Activated naive CD8-positive, alpha-beta T cell treated with anti-CD3 and anti-CD28 coated beads, Interleukin-2, amount 50 U/mL, for 24 hours (primary cell): ENCODE measurements at places on chromosomes 7 and 10.

DNA sequence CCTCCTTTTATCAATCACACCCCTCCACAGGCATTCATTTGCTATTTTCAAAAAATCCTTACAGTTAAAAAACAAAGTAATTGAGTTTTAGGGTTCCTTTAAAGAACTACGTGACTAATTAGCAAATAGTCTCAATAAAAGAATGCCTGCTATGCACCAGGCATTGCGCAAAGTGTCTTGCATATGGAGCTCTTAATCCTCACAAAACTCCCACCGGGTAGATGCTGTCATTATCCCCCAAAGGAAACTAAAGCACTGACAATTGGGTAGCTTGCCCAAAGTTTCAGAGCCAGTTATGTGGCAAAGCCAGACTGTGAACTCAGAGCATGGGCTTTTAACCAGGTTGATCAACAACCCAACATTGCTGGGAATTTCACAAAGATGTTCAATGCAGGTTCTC, 305.7 kb downstream of the ELMO1 start:
- H3K4me1 ChIP-seq = peaks cover under 1% of the 10 kb centered on the region
- H3K27me3 ChIP-seq = no peaks in the 10 kb centered on the region
- H3K36me3 ChIP-seq = peaks cover 73% of the 10 kb centered on the region
- no peak for DNase-seq
- no peak overlapping the region for H3K4me3 ChIP-seq
- H3K27ac ChIP-seq = no peak overlapping the region

GRCh38 chr7:132179080-132179430, 397.2 kb downstream of the PLXNA4 start:
- H3K36me3 ChIP-seq = no peaks in the 10 kb centered on the region
- H3K4me1 ChIP-seq = no peaks in the 10 kb centered on the region
- no peak overlapping the region for H3K4me3 ChIP-seq
- no peak overlapping the region for H3K27ac ChIP-seq
- no peak for DNase-seq
- no peaks in the 10 kb centered on the region for H3K27me3 ChIP-seq

DNA sequence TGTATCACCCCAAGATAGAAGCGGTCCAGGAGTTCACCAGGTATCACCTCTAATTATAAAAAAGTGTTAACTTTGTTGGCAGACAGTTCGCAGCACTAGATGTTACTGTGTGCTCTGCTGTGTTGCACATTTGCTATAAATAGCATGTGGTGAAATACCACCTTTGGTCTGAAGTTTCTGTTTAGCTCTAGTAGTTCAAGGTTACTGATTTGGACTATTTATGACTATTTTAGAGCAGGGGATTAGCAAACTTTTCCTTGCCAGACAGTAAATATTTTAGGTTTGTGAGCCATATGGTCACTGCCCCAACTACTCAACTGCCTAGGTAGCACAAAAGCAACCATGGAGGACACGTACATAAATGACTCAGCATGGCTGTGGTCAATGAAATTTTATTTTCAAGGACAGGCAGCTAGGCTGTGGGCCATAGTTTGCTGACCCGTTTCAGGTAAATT, 16.5 kb downstream of the DENND10 start:
- peaks cover 16% of the 10 kb centered on the region for H3K36me3 ChIP-seq
- H3K4me3 ChIP-seq = no peak overlapping the region

GRCh38 chr7:133054162-133054840, 27.6 kb downstream of the CHCHD3 start:
- H3K4me1 ChIP-seq = peaks cover 33% of the 10 kb centered on the region
- peaks cover 2% of the 10 kb centered on the region for H3K36me3 ChIP-seq
- H3K27ac ChIP-seq = no peak overlapping the region
- no peak for DNase-seq
- no peak overlapping the region for H3K4me3 ChIP-seq
- H3K27me3 ChIP-seq = no peaks in the 10 kb centered on the region

- H3K4me3 ChIP-seq = no peak overlapping the region
- DNase-seq = no peak
- H3K36me3 ChIP-seq = no peaks in the 10 kb centered on the region
- no peak overlapping the region for H3K27ac ChIP-seq
- H3K27me3 ChIP-seq = peaks cover 2% of the 10 kb centered on the region
Measured at GRCh38 chr7:37768611-37769010, 79.8 kb upstream of the NME8 start.

DNA sequence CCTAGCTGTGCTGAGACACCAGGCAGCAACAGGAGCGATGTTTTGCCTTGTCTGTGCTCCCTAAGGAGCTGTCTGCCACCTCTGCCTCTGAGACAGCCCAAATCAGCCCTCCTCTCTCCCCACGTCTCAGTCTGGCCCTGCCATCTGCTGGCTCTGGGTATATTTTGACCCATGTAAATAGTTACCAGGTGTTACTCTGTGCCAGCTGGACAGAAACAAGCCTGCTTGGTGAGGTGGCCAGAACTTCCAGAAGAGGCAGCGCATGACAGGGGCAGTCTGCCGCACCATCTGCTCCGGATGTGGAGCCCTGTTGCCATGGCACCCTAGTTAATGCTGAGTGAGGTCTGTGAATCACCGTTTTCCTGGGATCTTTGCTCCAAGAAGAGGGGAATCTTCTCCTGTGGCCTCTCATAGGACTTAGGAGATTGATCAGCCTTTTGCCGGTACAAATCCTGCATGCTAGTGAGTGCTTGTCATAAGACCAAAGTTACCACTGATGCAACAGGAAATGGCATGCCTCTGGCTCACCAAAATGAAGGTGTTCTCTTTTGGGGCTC, 31.8 kb downstream of the GSTO2 start:
- no peak overlapping the region for H3K4me3 ChIP-seq
- H3K27ac ChIP-seq = peak overlapping the region; percentile 81
- peaks cover 7% of the 10 kb centered on the region for H3K36me3 ChIP-seq
- no peaks in the 10 kb centered on the region for H3K27me3 ChIP-seq

GRCh38 chr10:119395280-119396007, 147.1 kb downstream of the RGS10 start:
- peaks cover 2% of the 10 kb centered on the region for H3K36me3 ChIP-seq
- H3K27me3 ChIP-seq = peaks cover 1% of the 10 kb centered on the region
- H3K4me1 ChIP-seq = peaks cover 26% of the 10 kb centered on the region
- no peak overlapping the region for H3K27ac ChIP-seq

DNA sequence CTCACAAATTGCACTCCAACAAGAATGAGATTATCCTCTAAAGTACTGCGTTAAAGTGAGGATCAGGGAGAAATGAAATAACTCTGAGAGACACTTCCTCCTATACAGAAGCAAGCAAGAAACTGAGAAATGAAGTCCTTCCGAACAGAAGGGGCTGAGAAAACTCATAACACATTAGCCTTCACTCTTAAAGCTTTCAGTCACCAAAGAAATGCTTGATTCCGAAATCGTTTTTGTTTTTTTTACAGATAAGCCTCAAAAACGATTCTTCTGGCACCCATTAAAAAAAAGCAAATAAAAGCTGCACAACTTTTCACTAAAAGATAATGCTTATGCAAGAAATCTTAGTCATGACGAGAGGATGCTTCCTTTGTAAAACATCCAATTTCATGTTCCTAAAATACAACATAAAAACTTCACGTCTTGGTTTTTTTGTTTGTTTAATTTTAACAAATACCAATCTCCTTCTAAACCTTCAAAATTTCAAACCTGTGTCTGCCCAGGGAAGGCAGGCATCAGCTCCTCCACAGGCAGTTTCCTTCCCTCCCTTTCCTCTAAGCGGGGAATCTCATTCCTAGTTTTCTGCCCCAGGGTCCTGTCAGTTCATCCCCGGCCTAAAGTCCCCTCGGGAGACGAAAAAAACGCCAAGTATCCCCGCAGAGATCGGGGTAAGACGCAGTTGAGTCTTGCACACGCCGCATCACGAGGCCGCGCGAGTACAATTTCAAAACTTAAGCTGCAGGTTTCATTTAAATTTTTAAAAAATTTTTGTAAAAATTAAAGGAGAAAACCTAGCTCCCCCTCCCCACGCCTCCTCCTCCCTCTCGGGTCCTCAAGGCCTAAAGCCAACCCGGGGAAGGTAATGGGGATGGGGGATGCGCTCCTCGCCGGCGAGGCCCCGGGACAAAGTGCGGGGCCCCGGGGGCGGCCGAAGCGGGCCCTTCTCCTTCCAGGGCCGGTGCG, 1.1 kb downstream of the BAZ1B start:
- H3K36me3 ChIP-seq = peaks cover 45% of the 10 kb centered on the region
- no peak for DNase-seq
- no peaks in the 10 kb centered on the region for H3K27me3 ChIP-seq
- peaks cover 64% of the 10 kb centered on the region for H3K4me1 ChIP-seq
- H3K27ac ChIP-seq = peak overlapping the region; percentile 88

GRCh38 chr10:99742701-99743100, 10.7 kb downstream of the CUTC start:
- no peak for DNase-seq
- H3K4me3 ChIP-seq = no peak overlapping the region
- H3K36me3 ChIP-seq = peaks cover 87% of the 10 kb centered on the region
- peaks cover 24% of the 10 kb centered on the region for H3K4me1 ChIP-seq
- H3K27me3 ChIP-seq = no peaks in the 10 kb centered on the region

DNA sequence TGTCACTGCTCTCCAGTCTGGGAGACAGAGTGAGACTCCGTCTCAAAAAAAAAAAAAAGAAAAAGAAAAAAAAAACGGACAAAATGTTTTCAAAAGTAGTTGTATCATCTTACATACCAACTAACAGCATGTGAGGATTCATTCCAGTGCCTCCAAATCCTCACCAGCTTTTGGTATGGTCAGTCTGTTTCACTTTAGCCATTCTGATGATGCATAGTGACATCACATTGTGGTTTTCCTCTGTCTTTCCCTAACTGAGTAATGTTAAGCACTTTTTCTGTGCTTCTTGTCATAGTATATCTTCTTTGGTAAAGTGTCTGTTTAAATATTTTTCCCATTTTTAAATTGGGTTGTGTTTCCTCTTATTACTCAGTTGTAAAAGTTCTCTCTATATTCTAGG, 251.4 kb upstream of the CTBP2 start:
- no peaks in the 10 kb centered on the region for H3K4me1 ChIP-seq
- H3K36me3 ChIP-seq = no peaks in the 10 kb centered on the region
- no peak overlapping the region for H3K4me3 ChIP-seq
- H3K27ac ChIP-seq = no peak overlapping the region
- H3K27me3 ChIP-seq = peaks cover 3% of the 10 kb centered on the region
- no peak for DNase-seq

DNA sequence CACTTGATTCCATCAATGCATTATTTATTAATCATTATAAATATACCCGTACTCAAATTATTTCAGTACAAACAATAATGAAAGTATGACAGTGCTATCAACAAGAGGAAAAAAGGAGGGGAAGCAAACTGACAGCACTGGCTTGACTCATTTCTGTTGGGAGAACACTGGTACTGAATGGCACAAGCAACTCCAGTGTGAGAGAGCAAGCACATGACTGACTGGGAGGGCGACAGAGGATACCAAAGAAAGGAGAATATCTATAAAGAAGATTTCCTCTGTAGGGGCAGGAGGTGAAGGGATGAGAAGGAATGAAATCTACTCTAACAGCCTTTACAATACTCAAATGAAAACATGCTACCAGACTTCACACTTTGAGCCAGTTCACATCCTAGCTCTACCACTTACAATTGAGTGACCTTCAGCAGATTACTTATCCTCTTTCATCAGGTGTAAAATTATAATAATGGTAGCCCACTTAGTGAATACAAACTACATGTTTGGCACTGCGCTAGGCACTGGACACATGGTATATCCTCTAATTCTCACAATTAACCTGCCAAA, 1.5 kb downstream of the USP54 start:
- no peak for DNase-seq
- H3K27ac ChIP-seq = no peak overlapping the region
- H3K4me3 ChIP-seq = no peak overlapping the region
- peaks cover 17% of the 10 kb centered on the region for H3K4me1 ChIP-seq
- H3K27me3 ChIP-seq = no peaks in the 10 kb centered on the region
- no peaks in the 10 kb centered on the region for H3K36me3 ChIP-seq
